Fibroblast of villous mesenchyme (primary cell): ENCODE measurements at places on chromosomes 4 and X. TPM values are rescaled to one million over a fixed set of nuclear protein-coding genes. Genes with fewer than 3 reads are reported as not detected.

NDNF gene
- 0.32 and 0.86 TPM in 2 replicates for total RNA-seq

ASIC5 gene
- not detected in 2 replicates for total RNA-seq

PGAM4 gene
- total RNA-seq, result 0.43 TPM in 1 of 2 replicates, not detected in the other

NAP1L3 gene
- 5.5 and 9.1 TPM in 2 replicates for total RNA-seq

DNA sequence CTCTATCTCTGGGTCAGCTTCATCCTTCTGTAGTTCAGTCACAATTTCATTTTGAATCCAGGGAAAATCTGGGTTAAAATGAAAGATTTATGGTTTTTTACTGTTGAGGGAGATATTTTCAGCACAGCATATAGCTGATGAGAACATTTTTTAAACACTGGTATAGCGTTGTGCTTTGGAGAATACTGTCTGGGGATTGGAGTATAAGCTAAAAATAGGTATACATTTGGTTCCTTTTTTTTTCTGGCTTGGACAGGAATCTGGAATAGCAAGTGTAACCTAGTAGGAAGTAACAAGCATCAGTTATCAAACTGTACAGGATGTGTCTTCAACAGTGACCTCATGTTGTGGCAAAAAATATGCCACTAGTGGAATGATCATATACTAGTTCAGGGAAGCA lies 149.1 kb downstream of the GRXCR1 start:
- DNase-seq, result no peak

DNA sequence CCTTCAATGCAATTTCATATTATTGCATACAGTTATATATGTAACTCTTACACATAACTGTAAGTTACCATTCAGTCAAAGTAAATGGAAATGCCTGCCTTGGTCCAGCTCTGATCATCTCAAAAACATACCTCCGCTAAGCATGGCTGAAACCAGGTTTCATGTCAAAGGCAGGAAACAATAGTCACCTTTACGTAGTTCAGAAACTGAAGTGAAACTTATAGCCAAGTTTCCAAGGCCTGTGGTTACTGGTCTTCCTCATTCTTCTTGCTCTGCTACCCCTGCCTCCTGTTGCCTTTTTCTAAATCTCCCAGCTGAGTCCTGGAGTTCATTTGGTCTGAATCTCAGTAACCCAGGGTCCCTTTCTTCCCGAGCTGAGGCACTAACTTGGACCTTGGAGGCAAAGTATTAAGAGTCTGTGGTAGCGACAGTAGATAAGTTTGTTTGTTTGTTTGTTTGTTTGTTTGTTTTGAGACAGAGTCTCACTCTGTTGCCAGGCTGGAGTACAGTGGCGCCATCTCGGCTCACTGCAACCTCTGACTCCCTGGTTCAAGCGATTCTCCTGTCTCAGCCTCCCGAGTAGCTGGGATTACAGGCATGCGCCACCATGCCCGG lies 30.8 kb downstream of the DAPP1 start:
- no peak for DNase-seq

GRCh38 chrX:105265093-105265492 lies 44.6 kb upstream of the TEX13A start:
- DNase-seq, result no peak

DNA sequence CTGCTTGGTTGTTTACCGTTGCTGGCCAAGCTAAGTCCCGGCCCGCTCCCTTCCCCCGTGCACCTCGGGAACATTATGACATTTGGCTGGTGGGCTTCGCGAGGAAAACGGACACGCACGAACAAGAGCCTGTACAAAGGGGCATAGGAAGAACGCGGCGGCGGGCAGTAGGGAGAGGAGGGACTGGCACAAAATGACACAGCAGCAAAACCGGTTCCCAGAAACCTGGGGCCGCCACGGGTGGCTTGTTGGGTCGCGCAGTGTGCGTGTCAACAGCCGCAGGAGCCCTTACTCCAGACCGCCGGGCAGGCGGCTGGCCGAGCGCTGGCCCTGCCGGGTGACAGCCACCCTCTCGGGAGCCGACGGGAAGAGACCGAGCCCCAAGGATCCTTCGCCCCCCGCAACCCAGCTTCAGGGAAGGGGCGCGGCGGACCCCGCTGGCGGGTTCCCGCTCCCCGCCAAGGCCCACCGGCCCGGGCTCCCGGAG lies 1.6 kb upstream of the LIN54 start:
- no peak for DNase-seq

- DNase-seq, result peak; percentile 10
Measured at GRCh38 chrX:25156323-25156722, 140.6 kb upstream of the ARX start.

DNA sequence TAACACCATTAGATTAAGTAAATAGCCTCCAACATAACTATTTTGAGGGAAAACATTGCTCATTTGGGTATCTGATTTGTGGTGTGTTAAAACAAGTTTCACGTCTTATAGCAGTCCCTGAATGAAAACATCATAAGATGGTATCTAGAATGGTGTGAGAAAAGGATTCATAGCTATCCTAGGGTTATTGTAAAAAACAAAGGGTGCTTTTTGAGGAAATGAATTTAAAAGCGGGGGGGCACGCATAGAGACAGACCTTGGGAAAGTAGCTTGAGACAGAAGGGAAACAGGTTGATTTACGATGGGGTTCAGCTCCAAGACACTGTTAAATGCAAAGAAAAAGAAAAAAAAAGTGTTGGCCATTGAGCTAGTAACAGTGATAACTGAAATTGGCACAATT lies 768 bp upstream of the CXCL10 start:
- DNase-seq, result no peak
